Brain microvascular endothelial cell (primary cell): ENCODE measurements at places on chromosomes 2 and 18.
A peak's percentile ranks its signal among the peaks of the same experiment; 100 is the strongest.

- no peak for DNase-seq
These were observed 37.5 kb downstream of the FBXO11 start for GRCh38 chr2:47868611-47869352.

DNA sequence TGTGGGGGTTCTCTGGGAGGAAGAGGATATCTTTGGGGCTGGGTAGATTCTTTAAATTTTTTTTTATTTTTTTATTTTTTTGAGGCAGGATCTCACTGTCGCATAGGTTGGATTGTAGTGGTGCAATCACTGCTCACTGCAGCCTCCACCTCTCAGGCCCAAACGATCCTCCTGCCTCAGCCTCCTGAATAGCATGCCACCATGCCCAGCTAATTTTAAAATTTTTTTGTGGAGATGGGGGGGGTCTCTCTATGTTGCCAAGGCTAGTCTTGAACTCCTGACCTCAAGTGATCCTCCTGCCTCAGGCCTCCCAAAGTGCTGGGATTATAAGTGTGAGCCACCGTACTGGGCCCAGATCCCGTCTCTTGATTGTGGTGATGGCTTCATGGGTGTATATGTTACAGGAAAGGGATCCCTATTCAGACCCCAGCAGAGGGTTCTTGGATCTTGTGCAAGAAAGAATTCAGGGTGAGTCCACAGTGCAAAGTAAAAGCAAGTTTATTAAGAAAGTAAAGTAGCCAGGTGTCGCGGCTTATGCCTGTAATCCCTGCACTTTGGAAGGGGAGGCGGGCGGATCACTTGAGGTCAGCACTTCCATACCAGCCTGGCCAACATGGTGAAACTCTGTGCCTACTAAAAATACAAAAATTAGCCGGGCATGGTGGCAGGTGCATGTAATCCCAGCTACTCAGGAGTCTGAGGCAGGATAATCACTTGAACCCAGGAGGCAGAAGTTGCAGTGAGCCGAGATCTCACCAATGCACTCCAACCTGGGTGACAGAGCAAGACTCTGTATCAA is 2.0 kb upstream of the C2orf68 start:
- no peak for DNase-seq

DNA sequence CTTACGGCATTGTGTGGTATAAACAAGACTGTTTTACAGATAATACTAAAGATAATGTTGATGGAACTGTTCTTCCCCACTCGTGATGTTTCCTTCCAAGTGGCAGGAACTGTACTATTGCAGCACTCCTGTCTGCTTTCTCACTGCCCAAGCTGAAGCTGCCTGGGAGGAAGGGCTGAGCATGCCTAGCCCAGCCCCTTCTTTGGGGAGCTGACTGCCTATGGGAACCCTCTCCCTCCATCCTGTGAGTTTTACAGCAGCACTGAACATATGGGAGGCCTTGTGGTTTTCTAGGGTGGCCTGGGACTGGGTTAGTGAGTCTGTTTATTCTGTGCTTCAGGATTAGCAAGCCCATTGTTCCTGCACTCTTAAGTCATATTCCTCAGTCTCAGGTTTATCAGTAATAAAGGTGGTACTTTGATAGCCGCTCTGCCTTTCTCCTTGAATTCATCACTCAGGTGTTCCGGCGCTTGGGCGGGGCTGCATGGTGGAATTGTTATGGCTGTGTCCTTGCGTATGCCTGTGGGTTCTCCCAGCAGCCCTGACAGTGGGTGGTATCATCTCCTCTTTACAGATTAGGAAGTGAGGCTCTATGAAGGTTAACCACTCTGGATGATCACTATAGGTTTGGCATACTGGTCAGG is 379.7 kb downstream of the PTPRM start:
- peak; percentile 72 for DNase-seq

- DNase-seq: no peak
These were observed 377.6 kb downstream of the RND3 start for GRCh38 chr2:150109912-150110311.

- no peak for DNase-seq
These were observed 82.3 kb upstream of the SPTBN1 start for GRCh38 chr2:54373855-54374254.

GRCh38 chr2:42138163-42139015 is 30.8 kb upstream of the EML4 start:
- DNase-seq: peak; percentile 96

DNA sequence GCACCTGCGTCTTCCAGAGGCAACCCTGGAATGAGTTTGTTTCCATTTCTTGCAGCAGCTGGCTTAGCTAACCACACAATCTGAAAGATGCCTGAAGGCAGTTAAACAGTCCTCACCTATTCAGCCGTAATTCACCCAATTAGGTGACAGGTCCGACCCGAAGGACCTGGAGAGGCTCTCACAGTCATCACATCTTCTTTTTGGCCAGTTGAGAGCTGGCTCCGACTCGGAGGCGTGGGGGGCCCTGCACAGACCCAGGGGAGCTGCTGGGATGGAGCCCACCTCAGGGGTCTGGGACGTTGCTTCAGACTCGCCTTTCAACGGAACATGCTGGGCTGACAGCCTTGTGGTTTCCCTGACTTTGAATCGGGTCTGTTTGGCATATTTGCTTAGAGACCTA is 187.3 kb downstream of the RTP5 start:
- no peak for DNase-seq

DNA sequence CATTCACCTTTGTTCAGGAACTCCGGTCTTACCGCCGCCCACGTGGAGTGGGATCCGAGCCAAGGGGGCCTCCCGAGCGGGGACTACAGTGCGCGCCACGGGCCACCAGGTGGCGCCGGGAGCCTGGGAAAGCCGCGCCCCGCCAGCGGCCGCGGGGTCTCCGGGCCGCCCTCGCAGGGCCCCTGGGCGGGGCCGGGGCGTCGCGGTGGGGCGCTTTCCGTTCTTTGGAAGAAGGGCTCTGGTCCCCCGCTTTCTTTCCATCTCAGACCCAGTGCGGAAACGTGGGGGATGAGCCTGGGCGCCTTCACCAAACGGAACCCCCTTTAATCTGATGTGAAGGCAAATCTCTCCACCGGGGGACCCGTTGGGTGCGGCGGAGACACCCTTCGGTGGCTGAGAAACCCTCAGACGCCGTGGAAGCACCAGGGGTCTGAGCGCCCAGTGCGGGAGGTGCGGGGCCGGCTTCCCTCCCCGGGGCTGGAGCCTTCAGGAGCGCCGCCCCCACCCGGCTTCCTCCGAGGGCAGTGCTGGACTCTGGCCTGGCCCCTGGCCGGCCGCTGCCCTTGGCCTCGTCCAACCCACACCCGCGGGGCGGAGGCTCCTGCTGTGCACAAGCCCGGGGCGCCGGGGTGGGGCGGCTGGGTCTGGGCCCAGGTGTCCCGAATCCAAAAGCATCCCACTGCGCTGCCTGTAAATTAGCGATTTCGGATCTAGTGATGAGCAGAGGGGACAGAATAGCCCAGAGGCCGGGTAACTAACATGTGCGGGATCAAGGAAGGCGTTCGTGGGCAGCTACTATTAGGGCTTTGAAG is 44.6 kb downstream of the GORASP2 start:
- DNase-seq: peak; percentile 52

DNA sequence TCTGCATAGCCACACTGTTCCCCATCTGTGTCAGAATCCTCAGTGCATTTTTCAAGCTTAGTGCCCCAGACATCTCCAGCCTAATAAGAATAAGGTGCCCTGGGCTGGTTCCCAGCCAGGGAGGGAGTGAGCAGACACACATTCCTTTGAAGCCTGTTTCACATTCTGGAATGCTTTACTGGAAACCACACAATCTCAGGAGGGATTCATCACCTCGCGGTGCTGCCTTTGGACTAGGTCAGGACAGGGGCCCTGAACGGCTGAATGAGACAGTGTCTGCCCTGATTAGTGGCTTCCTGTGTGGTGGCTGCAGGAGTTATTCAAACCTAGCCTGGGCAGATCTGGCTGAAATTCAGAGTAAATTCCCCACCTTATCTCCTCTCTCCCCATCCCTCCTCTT is 108.0 kb upstream of the LDAH start:
- DNase-seq: peak; percentile 69

DNA sequence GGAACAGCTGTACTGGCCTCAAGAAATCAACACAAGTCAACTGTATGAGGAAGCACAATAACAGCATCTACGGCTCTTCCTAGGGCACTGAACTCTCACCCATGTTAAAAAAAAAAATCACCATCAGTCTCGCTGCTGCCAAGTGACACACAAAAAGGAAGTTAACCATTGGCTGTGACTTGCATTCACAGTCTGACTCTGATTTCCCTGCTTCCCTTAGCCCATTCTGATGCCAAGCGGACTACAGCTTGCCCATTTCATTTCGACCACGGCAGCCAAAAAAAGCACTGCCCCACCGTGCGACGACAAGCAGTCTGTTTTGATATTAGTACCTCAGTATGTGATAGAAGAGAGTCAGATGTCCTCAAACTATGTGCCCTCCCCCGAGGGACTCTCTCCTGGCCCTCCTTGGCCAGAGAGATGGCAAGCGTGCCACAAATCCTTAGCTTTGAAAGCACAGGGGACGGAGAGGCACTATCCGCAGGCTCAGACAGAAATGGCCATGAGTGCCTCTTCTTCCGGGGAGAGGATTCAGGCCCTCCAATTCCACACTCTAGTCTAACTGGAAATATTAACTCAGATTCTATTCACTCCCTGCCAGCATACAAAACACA is 250.0 kb downstream of the TCF4 start:
- DNase-seq: no peak

GRCh38 chr2:168624028-168624427 is 168.0 kb downstream of the CERS6 start:
- DNase-seq: no peak

GRCh38 chr2:51629406-51629805 is 597.5 kb upstream of the NRXN1 start:
- no peak for DNase-seq

- peak; percentile 32 for DNase-seq
These were observed 102.5 kb upstream of the SLC35G4 start for GRCh38 chr18:11506856-11507255.

DNA sequence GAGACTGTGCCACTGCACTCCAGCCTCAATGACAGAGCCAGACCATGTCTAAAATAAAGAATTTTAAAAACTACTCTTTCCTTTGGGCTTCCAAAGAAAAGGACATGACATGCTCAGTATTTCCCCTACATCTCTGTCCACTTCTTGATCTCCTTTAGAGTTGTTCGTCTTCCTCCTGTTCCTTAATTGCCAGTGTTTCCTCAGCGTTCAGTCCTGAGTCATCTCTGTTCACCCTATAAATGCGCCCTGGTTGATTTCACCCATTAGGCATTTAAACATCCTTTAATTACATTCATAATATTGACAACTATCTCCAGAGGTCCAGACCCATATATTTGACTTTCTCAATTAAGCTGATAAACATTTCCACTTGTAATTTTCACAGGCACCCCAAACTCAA is 64.0 kb downstream of the AAK1 start:
- no peak for DNase-seq

DNA sequence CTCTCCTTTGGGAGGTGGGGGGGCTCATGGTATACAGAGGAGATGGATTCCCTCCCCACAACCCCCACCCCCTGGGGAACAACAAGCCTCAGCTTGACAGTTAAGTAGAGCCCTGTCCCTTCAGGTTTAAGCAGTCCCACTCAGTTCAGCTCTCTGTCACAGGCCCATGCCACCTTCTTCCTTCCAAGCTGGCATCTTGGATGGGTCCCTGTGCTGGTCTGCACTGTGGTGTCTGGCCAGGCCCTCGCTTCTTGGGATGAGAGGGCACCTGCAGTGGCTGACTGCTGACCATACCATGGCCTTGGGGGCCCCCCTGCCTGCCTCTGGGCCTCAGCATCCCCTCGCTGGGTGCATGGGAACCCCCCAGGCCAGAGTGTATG is 20.4 kb upstream of the GPR17 start:
- DNase-seq: no peak

GRCh38 chr2:68577183-68577582 is 66.2 kb upstream of the PROKR1 start:
- no peak for DNase-seq
